ENCODE measurements at places on chromosomes 3 and 15.

DNA sequence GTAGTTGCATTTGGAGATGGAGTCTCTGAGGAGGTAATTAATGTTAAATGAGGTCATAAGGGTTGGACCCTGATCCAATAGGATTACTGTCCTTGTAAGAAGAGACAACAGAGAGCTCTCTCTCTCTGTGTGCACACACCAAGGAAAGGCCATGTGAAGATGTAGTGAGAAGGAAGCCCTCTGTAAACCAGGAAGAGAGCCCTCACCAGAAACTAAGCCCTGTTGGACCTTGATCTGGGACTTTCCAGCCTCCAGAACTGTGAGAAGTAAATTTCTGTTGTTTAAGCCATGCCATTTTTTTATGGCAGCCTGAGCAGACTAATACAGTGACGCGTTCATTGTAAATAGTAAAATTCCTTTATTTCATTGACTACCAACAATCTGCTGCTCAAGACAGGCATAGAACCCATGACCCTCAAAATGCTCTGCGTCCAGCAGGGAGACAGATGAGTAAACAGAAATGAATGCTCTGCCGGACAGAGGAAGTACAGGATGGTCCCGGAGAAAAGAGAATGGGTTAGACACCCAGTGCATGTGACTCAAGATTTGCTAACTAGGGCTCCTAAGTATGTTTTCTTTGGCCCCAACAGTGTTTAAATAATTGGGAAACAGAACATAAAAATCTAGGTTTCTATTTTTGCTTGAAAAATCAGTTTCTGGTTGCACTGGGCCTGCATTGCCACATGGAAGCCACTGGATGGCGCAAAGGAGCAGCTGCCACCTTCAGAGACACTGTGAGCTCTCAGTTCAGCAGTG is 37.9 kb upstream of the TNFAIP8L3 start:
- no peak for DNase-seq

DNA sequence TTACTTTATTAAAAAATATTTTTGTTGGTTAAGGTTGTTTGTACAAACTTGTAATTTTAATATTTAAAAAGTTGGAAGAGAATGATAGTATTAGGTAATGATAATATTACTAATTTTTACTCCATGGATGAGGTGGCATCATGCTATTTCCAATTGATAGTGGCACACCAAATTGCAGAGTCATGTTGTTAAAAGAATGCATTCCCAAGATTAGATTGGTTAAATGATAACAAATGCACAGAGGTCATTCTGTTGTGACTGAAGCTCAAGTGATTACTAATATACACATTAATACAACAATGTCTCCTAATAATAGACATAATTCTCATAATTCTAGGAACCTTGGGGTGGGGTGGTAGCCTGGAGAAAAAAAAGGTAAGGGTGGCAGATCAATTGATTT is 73.2 kb upstream of the ZBED2 start:
- DNase-seq: no peak

DNA sequence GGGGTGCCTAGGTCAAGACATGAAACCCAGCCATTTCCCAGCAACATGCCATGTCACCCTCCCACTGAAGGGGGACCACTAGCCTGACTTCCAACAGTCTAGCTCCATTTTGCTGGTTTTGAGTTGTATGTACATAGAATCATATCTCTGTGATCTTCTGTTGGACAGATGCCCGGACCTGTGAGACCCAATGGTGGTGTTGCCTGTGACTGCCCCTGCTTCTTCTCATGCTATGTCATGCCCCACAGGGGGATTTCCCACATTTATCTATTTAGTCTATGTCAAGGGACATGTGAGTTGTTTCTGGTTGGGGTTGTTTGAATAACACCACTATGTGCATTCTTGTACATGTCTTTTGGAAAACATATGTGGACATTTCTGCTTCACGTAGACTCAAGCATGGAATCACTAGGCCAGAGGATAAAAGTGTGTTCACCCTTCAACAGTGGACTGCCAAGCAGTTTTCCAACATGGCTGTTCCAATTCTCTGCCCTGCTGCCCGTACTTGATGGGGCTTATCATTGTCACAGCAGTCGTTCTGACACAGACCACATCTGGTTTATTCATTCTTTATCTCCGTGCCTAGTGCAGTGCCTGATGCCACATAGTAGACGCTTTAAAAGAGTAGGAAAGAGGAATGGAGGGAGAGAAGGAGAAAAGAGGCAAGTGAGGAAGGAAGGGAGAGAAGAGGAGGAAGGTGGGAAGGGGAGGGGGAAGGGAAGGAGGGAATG is 114.4 kb downstream of the TPRA1 start:
- no peak for DNase-seq

DNA sequence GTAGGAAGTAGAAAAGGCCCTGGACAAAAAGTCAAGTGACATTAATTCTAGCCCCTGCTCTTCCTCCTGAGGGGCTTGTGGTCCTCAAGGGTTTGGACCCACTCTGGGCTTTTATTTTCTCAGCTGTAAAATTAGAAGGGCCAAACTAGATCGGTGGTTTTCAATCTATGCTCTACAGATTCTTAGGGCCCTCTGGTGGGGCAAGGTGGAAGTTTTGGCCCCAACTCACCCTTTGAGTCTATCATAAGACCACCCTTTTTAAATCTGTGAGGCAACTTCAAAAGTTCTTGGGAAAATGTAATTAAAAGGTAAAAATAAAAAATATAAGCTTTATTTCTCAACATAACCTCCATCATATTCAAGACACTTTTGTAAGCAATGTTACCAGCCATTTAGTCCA is 25.6 kb upstream of the CFAP161 start:
- DNase-seq: no peak

GRCh38 chr15:50431204-50431603 is 7.0 kb downstream of the USP8 start:
- no peak for DNase-seq

- no peak for DNase-seq
These were observed 333.1 kb downstream of the RORA start for GRCh38 chr15:60895986-60896385.

GRCh38 chr3:13712682-13713180 is 163.8 kb downstream of the FBLN2 start:
- no peak for DNase-seq

DNA sequence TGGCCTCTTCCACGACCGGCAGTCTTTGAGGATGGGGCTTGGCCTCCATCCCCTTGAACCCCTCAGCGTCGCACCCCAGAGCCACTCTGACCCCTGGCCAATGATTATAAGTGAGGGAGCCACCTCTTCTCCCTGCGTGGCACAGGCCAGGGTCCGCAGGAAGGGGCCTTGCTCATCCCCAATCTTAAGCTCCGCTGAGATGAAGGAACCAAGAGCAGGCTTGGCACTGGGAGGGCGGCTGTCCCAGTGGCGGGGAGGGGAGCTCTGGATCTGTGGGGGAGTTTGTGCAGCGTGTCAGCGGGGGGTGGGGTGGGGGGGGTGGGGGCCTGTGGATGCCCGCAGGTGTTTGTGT is 13.8 kb upstream of the ADPGK start:
- DNase-seq: no peak
